Esophagus muscularis mucosa (tissue), 4 donors: ENCODE measurements at places on chromosomes 7 and 10. TPM values are rescaled to one million over a fixed set of nuclear protein-coding genes. Genes with fewer than 3 reads are reported as not detected.

APBB1IP gene
- 4.4 TPM for total RNA-seq

DNA sequence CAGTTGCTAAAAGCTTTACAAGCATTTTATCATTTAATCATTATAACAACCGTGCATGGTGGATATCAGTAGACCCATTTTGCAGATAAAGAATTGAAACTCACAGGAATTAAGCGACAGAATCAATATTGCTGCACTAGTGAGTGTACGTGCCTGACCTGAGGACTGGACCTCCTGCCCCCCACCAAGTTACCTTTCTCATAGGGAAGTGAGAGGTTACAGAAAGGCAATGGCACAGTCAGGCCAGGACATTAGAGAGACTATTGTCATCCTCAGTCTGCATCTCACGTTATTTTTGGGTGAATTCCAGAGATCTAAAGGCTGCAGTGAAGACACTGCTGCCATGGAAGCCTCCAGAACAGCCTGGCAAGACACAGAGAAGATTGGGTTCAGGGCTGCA is 80.9 kb downstream of the WDFY4 start:
- DNase-seq: peak; percentile 66

GRCh38 chr7:134722786-134723322 is 56.6 kb upstream of the CALD1 start:
- DNase-seq: no peak

TMEM273 gene
- 31.2 TPM for total RNA-seq

- no peak for DNase-seq
Measured at GRCh38 chr10:74333174-74333573, 182.2 kb downstream of the ADK start.

- peak; percentile 87 for DNase-seq
Measured at GRCh38 chr7:149879766-149880637, 6.2 kb downstream of the ATP6V0E2 start.

DNA sequence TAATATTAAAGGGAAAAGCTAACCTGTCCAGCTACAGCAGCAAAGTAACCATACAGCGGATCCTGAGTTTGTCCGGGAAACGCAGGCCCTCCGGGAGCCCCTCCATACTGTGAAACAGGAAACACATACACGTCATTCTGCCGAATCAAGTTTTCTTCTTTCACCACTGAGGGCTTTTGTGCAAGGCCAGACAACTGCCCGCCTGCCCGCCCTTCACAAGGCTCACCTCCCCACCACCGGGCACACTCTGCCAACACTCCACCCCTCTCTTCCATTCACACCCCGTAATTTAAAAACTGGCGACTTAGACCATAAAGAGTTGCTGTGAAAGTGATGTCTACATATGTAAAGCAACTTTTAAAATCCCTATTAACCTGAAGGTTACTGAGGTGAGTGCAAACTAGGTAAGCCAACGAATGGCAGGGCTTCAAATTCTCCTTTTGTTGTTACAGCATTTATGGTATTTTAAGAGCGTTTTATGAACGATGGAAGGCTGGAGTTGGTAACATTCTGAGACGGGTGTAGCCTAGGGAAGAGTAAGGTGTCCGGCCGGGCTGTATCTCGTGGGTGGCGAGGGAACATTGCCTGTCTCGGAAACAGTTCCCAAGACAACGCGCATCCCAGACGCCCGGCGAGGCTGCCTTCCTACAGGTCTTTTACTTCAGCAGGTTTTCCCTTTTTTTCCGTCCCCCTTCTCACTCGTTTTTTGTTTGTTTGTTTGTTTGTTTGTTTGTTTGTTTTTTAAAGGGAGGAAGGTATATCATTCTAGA is 817 bp downstream of the SRI start:
- DNase-seq: no peak

DNA sequence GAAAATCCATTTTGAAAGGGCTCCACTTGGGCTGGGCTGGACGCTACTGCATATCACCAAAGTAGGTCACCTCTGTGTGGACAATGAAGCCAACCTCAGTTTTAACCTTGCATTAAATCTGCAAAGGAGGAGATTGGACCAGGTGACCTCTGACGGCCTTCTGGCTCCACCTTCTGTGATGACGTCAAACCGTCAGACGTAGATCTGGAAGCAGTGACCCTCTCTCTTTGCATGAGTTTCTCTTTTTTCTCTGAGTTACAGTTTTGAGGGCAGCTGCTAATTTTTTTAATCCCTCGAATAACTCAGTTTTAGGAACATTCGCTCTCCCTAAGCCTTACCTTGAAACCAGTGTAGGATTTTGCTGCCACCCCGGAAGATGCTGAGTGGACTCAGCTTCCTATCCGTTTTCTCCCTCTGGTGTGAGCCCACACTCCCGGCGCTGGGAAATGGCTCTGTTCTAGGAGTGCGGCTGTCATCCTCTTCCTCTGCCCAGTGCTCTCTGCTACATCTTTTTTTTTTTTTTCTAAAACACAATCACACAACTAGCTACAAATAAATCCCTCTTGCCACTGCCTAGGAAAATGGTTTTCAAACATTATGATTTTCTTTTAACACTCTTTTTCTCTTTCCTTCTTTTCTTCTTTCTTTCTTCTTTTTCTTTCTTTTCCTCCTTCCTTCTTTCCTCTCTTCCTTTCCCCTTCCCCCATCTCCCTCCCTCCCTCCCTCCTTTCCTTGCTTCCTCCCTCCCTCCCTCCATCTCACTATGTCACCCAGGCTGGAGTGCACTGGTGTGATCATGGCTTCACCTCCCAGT is 27.7 kb upstream of the NMT2 start:
- DNase-seq: no peak

- DNase-seq: no peak
Measured at GRCh38 chr10:97689559-97690020, 2.5 kb upstream of the AVPI1 start.

GRCh38 chr10:69125554-69125953 is 1.6 kb downstream of the VPS26A start:
- DNase-seq: no peak
